Stimulated activated CD4-positive, alpha-beta T cell treated with anti-CD3 and anti-CD28 coated beads, Interleukin-1b, Interleukin-23, amount 100 ng/mL, for 1 hour (primary cell): ENCODE measurements at places on chromosomes 6 and 20.

DNA sequence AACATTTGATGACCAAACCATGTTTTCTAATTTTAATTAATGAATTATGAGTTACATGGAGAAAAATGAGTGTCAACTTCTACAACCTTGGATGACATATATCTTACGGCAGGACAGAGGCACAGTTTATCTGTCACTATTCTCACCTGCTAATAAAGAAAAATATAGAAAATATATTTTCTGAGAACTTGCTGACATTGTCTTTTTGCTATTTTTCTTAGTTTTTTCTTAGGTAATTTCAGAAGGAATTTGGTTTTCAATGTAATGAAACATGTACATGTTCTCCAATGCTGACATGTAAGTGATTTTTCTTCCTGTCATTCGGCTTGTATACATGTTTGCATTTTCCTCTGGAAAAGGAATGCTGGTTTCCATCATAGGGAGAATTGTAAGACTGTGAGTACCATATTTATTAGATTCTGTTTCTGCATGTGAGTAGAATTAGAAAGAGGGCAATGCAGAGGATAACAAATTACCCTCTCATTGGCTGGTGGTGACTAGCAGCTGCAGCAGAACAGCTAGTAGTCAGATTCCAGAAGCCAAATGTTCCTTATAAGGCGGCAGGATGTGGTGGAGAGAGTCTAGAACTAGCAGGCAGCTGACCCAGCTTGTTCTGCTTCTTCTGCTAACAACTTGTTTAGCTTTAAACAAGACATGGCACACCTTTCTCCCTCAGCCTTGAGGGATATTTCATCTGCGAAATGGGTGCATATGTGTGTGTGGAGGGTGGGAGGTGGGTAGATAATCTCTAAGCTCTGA, 132.8 kb upstream of the SPACA1 start:
- DNase-seq = no peak

- no peak for DNase-seq
Observed at GRCh38 chr6:26205625-26206574, 118.7 kb downstream of the HFE start.

DNA sequence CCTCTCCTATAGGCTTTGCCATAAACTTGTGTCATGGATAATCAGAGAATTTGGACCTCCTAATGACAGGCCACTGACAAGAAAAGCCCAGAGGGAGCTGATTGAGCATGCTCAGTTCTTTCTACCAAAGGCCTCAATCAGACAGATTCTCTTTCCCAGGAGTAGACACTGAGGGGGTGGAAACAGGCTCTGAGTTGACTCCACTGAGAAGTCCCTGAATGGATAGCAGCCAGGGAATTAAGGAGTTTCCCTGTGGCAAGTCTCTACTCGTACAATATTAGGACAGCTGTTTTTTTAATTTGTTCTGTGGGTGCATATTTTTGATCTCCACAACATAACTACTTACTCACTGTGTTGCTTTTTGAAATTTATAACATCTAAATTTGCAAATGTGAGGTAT, 63.3 kb downstream of the SLC16A10 start:
- DNase-seq = no peak

GRCh38 chr6:115539531-115539930, 521.2 kb downstream of the FRK start:
- no peak for DNase-seq

- DNase-seq = no peak
Observed at GRCh38 chr6:91081452-91082067, 494.7 kb upstream of the MAP3K7 start.
